ENCODE measurements at places on chromosomes 1 and 21. TPM values are rescaled to one million over a fixed set of nuclear protein-coding genes. Genes with fewer than 3 reads are reported as not detected.

Gene ACAP3
- total RNA-seq, result 17.3 TPM

Gene CD48
- total RNA-seq, result not detected

Gene ANKRD35
- 0.05 TPM for total RNA-seq

Gene DNM3
- 0.40 TPM for total RNA-seq

Gene CLIC6
- 0.09 TPM for total RNA-seq

Gene LEMD1
- total RNA-seq, result not detected

Gene RNU1-1
- total RNA-seq, result 30.4 TPM

Gene PEX19
- total RNA-seq, result 29.0 TPM

Gene RNF223
- 0.26 TPM for total RNA-seq

Gene UTS2
- not detected for total RNA-seq

Gene TTC24
- total RNA-seq, result not detected

Gene POU3F1
- total RNA-seq, result not detected

Gene A3GALT2
- not detected for total RNA-seq

Gene AK2
- 144 TPM for total RNA-seq

Gene S100A10
- 2,473 TPM for total RNA-seq

Gene SUSD4
- total RNA-seq, result 0.91 TPM
